ENCODE measurements at places on chromosomes 16 and 17.
A peak's percentile ranks its signal among the peaks of the same experiment; 100 is the strongest.

- peak; percentile 76 for DNase-seq
These were observed 2.5 kb downstream of the SMIM5 start for GRCh38 chr17:75635610-75636202.

DNA sequence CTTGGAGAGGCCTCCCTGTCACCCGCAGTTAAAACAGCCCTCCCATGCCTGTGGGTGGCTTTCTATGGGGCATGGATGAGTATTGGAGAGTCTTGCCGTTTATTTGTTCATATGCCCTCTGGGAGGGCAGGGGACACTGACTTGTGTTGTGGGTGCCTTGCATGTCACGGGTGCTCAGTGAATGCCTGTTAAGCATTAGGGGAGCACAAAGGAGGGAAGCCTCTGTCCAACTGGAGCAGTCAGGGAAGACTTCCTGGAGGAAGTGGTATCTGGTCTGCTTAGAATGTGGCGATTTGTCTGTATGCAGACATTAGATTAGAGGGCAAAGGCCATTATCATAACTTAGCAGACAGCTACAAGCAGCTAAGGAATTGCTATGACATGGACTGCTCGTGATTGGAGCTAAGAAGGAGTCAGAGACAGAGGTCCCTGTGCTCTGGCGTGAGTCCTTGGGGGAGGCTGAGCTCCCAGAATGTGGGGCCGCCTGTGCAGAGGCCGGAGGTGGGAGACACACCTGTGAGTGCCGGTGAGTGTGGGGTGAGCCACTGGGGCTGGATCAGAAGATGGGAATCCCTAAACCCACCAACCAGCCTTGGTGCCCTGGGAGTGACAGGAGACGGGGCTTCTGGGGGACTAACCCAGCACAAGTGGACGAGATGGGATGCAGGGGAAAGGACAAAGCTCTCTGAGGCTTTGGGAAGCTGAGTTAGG is 286.1 kb downstream of the SEC14L1 start:
- no peak for DNase-seq

DNA sequence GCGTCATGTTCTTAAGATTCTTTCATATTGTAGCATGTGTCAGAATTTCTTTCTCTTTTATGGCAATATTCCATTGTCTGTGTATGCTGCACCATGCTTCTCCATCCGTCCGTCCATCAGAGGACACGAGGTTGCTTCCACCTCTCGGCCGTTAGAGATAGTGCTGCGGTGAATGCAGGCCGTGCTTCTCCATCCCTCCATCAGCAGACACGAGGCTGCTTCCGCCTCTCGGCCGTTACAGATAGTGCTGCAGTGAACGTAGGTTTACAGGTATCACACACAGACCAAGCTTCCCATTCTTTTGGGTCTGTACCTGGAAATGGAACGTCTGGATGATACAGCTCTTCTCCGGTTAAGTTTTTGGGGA is 113.5 kb downstream of the CMIP start:
- DNase-seq: no peak

DNA sequence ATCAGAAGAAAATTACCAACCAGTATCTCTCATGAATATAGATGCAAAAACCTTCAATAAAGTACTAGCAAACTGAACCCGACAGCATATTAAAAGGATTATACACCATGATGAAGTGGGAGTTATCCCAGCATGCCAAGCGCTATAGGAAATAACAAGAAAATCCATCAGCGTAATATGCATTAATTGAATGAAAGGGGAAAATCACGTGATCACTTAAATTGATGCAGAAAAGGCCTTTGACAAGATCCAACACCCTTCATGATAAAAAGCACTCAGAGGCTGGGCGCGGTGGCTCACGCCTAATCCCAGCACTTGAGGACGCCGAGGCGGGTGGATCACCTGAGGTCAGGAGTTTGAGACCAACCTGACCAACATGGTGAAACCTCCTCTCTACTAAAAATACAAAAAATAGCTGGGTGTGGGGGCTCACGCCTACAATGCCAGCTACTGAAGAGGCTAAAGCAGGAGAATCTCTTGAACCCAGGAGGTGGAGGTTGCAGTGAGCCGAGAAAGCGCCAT is 4.8 kb downstream of the CTRB2 start:
- DNase-seq: no peak

DNA sequence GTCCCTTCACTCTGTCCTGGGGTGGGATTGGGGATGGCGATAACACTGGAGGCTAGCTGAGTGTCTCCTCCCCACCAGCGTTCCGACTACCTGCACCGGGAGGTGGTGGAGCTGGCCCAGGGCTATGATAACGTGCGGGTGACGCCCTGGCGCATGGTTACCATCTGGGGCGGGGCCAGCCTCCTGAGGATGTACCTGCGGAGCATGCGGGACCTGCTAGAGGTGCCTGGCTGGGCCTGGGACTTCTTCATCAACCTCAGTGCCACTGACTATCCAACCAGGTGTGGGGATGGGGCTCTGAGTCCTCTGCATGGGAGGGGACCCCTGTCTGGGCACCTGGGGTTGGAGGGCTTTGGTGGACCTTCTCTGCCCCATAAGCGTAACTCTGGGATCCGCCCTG is 8.8 kb downstream of the XYLT2 start:
- no peak for DNase-seq

GRCh38 chr17:9037736-9038135 is 16.4 kb downstream of the NTN1 start:
- DNase-seq: no peak

GRCh38 chr16:4200000-4200780 is 41.7 kb downstream of the SRL start:
- DNase-seq: no peak

GRCh38 chr16:57147381-57148221 is 38.2 kb downstream of the PSME3IP1 start:
- DNase-seq: no peak

DNA sequence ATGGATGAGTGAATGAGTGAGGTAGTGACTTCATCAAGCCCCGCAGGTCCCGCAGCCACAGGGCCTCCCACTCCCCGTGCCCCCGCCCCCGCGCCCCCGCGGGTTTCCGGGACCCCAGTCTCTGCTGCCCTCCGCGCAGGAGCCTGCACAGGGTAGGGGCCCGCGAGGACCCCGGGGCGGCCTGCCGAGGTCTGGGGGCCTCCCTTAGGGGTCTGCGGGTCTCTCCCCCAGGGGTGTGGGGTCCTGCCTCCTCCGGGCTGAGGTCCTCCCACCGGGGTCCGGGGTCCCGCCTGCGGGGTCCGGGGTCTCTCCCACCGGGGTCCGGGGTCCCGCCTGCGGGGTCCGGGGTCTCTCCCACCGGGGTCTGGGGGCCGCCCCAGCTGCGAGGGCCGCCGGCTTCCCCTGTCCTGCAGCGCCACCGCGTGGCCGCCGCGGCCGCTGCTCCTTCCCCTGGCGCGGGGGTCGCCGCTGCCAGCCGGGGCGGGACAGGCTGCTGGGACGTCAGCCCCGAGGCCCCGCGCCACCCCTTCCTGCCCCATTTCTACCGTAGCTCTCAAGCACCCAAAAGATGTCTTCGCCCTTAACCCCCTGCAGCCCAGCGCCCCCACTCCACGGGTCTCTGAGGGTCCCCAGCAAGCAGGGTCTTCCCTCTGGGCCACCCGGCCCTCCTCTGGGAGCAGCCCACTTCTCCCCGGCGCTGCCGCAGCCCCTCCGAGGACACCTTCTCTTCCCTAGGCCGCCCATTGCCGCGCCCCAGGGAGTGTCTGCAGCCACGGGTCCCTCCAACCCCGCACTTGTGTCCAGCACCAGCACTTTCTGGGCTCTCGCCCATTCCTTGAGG is 10.4 kb upstream of the CHMP6 start:
- no peak for DNase-seq

DNA sequence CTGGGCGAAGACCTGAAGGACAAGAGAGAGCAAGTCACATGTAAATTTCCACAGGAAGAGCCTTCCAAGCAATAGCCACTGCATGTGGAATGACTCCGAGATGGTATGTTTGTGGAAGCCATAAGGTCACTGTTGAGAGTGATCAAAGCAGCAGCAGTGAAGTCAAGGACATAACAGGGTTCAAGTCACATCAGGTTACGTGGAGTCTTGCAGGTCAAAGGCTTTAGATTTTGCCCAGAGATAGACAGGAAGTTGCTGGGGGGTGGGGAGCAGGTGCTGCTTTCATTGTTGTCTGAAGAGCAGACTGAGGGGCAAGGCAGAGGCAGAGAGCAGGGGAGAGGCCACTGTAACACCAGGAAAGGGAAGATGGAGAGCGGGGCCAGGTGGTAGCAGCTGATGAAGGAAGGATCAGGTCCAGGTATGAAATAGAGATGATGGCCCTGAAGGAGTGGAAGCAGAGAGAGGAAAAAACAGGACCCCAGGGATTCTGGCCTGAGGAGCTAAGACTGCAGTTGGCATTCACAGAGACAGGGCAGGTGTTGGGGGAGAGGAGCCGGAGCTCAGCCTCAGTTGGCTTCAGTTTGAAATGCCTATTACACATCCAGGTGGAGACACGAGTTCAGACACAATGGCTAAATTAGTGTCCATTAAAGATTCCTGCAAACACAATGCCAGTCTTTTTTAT is 129.3 kb upstream of the AXIN2 start:
- DNase-seq: no peak

- DNase-seq: no peak
These were observed 1347.6 kb downstream of the CDH11 start for GRCh38 chr16:63774302-63774701.

- DNase-seq: no peak
These were observed 329 bp downstream of the SMARCD2 start for GRCh38 chr17:63842173-63842539.

DNA sequence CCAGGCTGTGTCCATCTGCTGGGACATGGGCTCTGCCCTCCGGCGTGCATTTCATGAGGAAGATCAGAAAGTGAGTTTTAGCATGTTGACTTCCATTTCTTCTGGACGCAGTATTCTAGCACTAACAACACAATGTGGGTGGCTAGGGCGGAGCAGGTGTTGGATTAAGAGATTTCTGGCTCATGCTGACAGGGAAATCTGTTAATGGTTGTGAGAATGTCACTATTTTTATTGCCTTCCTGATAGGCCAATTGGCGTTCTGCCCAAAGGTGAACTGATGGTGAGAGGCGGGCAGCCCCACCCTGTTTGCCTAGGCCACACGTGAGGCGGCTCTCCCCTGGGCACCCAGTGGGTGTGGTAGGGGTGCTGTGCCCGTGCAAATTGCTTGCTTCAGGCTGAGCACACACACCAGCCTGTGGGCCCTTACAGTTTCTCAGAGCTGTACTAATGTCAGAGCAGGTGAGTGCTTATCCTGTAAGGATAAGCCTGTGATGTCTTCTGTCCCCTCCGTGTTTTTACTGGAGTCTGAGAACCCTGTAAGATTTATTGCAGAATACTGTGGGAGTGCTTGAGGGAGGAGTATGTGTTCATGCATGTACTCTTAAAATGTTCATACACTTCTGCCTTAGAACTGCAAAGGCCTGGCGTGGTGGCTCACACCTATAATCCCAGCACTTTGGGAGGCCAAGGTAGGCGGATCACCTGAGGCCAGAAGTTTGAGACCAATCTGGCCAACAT is 30.9 kb downstream of the PGS1 start:
- no peak for DNase-seq

DNA sequence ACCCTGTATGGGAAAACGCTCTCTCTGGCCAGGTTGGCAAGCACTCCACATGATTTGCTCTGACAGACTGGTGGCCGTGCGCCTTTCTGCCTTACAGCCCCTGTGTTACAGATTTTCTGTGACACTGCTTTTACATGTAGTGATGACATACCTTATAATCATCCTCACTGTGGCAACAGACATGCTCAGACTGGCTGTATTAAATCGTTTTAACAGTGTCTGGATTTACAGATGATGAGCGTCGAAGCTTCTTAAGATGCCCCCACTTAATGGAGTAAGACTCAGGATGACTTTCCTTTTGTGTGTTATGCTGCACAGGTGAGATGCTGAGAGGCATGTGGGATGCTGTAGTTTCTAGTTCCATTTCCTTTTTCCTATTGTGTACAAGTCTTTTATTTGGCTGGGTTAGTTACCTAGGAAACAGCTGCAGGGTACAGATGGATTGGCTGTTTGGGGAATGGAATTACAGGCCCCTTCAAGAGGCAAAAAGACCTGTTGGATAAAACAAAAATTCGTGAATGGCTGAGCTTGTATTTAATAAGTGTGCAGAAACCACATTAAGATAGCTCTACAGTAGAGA is 20.9 kb upstream of the VWA3A start:
- DNase-seq: no peak

DNA sequence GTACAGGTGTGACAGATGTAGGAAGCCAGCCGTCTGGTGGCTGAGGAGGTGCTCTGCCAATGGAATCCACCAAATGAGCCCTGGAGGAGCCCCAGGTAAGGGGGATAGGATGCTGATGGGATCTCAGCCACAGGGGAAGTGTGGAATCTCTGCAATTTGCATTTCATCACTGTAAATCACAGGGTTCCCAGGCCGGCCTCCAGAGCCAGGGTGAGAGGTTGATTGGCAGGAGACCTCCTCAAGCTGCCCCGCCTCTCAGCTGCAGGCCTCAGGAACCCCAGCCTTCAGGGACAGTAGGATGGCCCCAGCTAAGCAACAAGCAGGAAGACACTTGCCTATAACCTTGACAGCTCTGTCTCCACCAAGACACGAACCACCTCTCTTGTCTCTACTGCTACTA is 39.4 kb downstream of the RTN4RL1 start:
- DNase-seq: no peak

DNA sequence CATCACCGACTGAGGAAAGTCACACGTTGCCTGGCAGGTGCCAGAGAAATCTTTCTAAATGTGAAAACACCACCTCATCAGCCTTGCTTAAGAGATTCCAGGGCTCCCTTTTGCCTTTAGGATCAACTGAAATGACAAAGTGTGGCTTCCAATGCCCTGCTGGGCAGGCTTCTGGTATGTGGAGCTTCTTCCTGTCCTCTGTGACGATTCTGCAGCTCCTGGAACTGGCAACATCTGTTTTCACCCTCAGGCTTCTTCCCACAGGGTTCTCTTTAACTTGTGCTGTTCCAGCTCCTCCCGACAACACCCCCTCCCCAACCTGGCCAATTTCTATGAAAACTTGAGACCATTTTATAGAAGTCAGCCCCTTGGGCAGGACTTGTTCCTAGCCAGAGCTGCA is 4.8 kb upstream of the ZDHHC1 start:
- DNase-seq: no peak

GRCh38 chr16:56005958-56006357 is 130.8 kb upstream of the CES5A start:
- no peak for DNase-seq

- DNase-seq: no peak
These were observed 421.1 kb upstream of the C16orf82 start for GRCh38 chr16:26645614-26646013.

GRCh38 chr16:69503244-69503643 is 62.5 kb upstream of the NFAT5 start:
- DNase-seq: no peak

DNA sequence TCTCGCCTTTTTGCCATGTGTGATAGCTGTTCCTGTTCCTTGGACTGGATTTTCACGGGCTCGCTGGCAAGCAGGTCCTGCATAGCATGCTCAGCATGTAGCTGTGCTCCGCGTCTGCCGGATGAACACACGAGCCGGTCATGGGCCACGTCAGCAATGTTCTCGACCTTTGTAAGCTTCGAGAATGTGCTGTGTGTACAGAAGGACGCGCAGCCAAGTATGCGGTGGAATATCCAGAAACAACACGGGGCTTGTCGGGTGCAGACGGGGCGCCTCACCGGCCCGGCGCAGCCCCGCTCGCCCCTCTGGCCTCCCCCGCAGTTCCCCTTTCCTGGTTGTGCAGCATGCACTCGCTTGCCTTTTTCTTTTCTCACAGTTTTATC is 42.2 kb downstream of the RPTOR start:
- DNase-seq: no peak

All from cerebellar nuclear complex (tissue), 1 donor.